Myometrial cell (primary cell): ENCODE measurements at places on chromosomes 5 and 9. TPM values are rescaled to one million over a fixed set of nuclear protein-coding genes. Genes with fewer than 3 reads are reported as not detected.

Gene SMIM33
- total RNA-seq = not detected in 2 replicates

Gene SPATA31A6
- not detected in 2 replicates for total RNA-seq

Gene ITGA1
- 4.0 and 11.5 TPM in 2 replicates for total RNA-seq

Gene GARIN3
- not detected in 2 replicates for total RNA-seq

Gene CATSPER3
- total RNA-seq = under 0.01 TPM in 1 of 2 replicates, not detected in the other

Gene ANKRD34B
- not detected in 2 replicates for total RNA-seq
